ENCODE measurements at places on chromosomes 12 and 14.

GRCh38 chr14:64109819-64110554 is 184.2 kb downstream of the ESR2 start:
- DNase-seq: no peak

- DNase-seq: no peak
Measured at GRCh38 chr12:93226361-93226760, 151.4 kb upstream of the NUDT4 start.

DNA sequence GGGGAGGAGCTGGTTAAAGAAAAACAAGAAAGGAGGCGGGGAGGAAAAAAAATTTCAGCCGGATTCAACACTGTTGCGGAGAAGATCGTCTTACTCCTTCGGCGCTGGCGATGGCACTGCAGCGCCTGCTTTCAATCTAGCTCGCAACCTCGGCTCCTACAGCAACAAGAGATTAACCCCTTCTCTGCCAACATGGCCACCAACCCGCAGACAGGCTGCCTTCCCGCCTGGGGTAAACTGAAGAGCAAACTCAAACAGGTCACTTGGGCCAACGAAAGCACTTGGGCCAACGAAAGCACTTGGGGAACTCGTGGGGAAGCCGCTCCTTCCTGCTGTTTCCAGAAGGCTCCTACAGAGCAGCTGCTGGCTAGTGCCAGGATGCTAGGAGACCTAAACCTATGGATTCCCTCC is 73.7 kb downstream of the CIT start:
- DNase-seq: no peak

DNA sequence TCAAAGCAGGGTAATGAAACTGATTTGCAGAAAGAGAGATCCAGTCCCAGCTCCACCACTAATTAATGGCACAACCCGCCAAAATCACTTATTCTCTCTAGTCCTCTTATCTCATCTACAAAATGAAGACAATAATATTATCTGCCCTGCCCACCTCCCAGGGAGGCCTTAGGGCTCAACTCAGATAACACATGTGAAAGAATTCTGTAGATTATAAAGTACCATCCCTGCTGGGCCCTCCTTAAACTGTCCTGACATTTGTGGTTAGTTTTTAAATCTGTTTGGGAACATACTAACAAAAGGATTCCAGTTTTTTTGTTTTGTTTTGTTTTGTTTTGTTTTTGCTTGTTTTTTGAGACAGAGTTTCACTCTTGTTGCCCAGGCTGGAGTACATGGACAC is 7.3 kb downstream of the POMT2 start:
- DNase-seq: no peak

DNA sequence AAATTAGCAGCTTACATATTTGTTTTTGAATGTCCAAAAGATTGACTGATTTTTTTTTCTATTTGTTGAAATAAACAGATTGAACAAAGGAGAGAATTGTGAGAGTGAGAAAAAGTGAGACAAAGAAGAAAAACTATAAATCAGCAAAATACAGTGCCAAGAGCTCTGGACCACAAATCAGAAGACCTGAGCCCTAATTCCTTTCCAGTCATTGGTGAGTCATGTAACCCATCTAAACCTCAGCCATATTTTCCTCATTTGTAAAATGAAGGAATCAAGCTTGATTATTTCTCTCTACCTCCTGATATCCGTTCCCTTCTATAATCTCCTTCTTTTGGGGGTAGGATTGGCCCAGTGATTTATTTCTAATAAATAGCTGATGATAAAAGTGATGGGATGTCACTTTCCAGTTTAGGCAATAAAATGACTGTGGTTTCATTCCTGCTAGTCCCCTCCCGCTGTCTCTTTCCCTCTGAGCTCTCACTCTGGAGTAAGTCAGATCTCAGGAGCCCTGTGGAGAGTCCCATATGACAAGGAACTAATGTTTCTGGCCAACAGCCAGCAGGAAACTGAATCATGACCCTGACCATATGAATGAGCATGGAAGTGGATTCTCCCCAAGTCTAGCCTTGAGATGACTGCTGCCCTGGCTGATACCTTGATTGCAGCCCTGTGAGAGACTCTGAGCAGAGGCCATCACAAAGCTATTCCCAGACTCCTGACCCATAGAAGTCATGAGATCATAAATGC is 218.9 kb downstream of the ACSS3 start:
- no peak for DNase-seq

GRCh38 chr12:94872671-94872970 is 130.9 kb downstream of the NDUFA12 start:
- DNase-seq: no peak

- no peak for DNase-seq
Measured at GRCh38 chr14:99589651-99590530, 14.1 kb downstream of the CCDC85C start.

GRCh38 chr14:50403419-50403818 is 6.7 kb upstream of the CDKL1 start:
- DNase-seq: no peak

DNA sequence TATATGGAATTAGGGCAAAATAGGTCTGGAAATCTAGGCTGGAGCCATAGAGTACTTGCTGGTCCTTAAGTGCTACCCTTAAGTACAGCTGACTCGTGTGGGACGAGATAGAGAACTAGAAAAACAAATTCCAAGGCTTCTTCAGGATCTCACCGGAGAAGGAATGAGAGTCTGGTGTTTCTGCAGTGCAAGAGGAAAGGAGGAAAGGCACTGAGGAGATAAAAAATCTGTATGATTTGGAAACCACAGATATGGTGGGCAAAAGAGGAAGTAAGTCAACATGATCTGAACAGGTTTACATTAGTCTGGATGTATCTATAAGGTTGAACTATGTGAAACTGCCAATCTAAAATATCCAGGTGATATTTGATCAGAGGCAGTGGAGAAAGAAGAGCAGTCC is 134.4 kb upstream of the SOX5 start:
- no peak for DNase-seq

GRCh38 chr14:65453807-65454480 is 41.4 kb downstream of the FUT8 start:
- DNase-seq: no peak

DNA sequence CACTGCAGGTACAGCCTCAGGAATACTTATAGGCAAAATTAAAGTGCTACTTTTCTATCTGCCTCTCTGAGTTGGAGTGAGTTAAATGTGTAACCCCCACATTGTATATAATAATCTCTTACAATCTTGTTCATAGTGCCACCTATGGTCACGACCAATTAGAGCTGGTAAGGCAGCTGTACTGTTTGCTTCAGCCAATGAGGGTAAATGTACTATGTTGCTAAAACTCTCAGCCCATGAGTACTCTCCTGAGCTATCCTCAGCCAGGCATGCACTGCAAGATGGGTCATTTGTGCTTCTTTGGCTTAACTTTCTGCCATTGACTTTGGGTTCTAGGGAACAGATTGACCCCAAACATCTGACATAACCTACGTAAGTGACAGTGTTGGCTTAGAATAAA is 15.0 kb upstream of the MDM2 start:
- no peak for DNase-seq

GRCh38 chr12:96247563-96247962 is 53.4 kb downstream of the ELK3 start:
- DNase-seq: peak; percentile 21

DNA sequence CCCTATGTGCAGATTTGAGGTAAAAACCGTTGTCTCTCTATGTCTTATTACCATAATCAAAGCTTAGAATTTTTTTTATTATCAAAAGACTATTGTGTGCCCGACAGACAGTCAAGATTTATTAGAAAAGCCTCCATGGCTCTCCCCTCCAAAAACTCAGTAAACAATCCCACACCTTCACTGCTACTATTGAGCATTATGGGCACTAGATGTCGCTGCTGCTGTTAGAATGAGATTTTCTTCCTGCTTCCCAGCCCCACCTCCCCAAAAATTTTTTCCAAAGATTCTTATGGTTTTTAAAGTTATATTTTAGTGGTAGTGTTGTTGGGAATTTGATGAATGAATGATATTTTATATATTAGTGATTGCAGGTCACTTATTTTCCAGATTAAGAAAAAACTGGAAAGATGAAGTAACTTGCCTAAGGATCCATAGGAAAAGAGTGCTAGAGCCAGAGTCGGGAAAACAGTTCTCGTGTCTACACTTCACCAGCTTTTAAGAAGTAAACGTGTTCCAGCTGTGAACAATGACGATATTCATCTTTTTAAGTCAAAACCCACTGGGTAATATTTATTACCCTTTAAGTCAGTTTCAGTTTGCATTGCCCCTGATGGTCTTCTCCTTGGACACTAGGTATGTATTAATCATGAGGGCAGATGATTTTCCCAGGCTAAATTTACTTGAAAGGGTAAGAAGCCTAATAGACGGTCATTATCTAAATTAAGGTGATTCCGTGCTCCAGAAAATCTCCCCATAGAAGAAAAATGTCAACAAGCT is 12.2 kb upstream of the FOXG1 start:
- no peak for DNase-seq

DNA sequence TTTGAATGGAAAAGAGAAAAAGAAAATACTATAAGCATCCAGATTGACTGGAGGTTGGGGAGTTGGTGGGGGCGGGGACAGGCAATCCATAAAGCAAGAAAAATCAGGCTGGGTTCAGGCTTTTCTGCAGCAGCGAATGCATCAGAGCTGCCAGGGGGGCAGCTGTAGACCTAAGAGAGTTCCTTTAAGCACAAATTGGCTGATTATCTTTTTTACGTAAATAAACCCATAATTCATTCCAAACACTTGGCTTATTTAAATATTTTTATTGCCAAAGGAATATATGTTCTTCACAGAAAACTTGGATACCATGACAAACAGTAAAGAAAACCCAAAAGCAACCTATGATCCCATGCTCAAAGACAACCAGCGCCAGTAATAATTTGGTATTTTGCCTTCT is 10.2 kb downstream of the BDKRB2 start:
- DNase-seq: no peak

DNA sequence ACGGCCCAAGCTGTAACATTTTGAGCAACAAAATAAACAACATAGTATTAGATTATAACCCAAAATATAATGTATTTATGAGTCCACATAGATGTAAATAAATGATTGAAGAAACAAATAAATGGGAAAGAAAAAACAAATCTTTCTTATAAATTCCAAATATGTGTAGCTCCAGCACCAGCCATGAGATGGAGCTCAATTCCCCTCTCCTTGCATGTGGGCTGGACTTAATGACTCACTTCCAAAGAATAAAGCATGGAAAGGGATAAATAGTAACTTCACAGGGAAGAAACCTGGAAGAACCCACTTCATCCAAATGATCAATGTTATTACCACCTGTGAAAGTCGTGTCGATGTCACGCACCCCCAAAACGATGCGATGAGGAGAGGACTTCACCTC is 158.8 kb downstream of the RPAP3 start:
- no peak for DNase-seq

DNA sequence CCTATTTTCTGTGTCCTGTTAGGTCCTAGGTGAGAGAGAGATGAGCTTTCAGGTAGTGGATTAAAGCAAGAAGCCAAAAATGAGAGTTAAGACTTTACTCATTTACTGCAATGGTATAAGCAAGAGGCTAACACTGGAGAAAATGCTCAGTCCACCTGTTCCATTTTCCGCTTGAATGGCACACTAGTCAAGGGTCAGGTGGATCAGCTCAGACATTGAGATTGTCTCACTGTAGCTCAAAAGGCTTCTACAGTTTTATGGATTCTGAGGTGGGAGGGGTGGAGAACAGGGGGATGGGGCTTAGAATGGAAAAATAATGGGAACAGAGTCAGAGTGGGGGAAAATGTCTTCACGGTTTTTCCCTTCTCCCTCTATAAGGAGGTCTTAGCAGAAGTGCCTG is 57.3 kb upstream of the MUCL1 start:
- no peak for DNase-seq

DNA sequence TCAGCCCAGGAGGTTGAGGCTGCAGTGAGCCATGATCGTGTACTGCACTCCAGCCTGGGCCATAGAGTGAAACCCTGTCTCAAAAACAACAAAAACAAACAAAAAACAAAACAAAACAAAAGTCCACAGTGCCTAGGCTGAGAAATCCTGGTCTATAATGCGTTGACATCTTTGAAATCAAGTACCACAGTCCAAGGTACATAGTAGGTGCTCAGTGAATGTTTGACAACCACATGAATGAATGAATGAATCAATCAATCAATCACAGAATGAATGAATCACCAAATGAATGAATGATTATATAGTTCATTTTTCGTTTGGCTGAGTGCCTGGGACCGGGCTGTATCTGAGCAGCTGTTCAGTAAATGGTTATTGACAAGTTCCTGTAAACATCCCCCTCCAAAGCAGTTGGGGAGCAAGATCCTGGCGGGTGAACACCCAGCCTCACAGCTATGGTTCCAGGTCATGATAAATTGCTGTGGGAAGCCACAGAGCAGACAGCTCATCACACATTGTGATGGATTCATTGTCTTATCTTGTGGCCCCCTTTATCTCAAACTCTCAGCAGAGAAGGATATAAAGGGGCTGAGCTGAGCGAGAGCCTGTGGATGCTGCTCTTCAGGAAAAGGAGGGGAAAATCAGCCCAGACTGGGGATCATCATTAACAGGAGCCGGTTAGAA is 30.4 kb upstream of the IFT81 start:
- DNase-seq: no peak

- DNase-seq: no peak
Measured at GRCh38 chr12:10405294-10405693, 4.3 kb downstream of the KLRC4 start.

GRCh38 chr12:45644541-45644940 is 85.0 kb upstream of the ARID2 start:
- DNase-seq: no peak

DNA sequence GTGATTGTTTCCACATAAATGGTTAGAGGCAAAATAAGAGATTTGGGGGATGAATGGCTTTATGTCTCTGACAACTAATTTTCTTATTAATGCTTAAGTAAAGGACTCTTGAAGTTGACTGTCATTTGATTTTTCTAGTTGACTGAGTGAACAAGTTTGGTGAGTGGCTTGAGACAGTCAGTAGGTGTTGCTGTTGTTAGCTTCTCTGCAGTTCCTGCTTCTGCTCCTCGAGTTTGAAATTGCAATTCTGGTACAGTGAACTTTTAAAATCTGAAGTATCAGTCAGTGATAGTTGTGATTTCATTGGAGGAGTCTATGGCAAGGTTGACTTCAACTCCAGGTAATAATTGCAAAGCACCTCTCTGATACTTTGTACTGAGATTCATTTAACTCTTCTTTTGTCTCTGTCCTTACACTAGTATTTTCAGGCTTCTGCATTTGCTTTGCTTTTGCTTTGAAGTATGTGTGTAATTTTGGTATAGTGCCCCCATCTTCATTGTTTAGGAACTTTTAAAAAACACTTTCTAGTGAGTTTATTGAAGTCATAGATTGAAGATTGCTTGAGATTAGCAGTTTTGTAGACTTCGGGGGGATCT is 415.5 kb downstream of the PCNX1 start:
- no peak for DNase-seq

- no peak for DNase-seq
Measured at GRCh38 chr12:13595536-13596443, 385.6 kb downstream of the GRIN2B start.

DNA sequence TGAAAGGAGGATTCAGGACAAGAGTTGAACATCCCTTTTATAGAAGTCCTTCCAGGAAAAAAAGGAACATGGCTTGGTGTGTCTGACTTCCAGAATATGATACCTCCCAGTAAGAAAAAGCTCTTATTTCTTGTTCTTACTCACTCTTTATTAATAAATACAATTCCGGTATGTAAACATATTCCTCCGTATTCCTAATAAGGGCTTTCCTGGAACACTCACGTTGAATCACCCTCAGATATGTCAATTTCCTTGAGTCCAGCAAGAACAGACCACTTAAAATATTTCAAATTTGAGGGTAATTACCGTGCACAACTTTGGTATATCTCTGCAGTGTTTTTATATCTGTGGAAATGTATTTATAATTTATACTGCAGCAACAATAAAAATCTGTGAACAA is 385.6 kb downstream of the SYT1 start:
- DNase-seq: no peak

- peak; percentile 12 for DNase-seq
Measured at GRCh38 chr14:30656190-30656632, 34.1 kb downstream of the SCFD1 start.
